ENCODE measurements at places on chromosomes 5 and 9.

DNA sequence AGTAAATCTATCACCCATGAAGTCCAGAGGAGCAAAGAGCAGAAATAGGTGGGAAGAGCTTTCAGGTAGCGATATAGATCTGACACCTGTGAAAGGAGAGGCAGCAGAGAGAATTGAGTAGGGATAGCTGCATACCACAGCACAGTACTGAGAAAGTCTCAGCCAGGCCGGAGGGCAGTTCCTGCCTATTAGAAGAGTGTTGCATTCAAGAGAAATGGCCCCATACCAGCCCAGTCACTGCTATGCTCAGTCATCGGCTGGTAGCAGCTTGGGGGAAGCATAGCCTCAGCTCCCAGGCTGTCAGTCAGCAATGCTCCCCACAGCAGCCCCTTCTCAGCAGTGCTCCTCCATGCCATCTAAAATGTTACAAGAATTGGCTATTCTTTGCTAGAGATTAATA is 285.1 kb upstream of the CDH6 start:
- DNase-seq: no peak

GRCh38 chr9:110040788-110041187 is 167.2 kb downstream of the C9orf152 start:
- DNase-seq: no peak

DNA sequence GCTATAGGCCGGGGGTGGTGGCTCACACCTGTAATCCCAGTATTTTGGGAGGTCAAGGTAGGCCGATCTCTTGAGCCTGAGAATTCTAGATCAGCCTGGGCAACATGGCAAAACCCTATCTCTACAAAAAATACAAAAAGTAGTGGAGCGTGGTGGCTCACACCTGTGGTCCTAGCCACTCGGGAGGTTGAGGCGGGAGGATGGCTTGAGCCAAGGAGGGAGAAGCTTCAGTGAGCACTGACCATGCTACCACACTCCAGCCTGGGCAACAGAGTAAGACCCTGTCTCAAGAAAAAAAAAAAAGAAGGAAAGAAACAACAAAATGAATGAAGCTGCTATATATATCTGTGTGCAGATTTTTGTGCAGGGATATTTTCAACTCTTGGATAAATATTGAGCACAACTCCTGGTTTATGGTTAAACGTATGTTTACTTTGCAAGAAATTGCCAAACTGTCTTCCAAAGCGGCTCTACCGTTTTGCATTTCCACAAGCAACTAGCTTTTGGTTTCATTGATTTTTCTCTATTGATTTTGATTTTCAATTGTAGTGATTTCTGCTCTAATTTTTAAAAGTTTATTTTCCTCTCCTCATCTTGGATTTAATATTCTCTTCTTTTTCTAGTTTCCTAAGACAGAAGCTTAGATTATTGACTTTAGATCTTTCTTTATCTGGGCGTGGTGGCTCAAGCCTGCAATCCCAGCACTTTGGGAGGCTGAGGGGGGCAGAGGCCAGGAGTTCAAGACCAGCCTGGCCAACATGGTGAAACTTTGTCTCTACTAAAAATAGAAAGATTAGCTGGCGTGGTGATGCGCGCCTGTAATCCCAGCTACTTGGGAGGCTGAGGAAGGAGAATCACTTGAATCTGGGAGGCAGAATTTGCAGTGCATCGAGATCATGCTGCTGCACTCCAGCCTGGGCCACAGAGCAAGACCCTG is 49.2 kb downstream of the SPIN1 start:
- DNase-seq: no peak

DNA sequence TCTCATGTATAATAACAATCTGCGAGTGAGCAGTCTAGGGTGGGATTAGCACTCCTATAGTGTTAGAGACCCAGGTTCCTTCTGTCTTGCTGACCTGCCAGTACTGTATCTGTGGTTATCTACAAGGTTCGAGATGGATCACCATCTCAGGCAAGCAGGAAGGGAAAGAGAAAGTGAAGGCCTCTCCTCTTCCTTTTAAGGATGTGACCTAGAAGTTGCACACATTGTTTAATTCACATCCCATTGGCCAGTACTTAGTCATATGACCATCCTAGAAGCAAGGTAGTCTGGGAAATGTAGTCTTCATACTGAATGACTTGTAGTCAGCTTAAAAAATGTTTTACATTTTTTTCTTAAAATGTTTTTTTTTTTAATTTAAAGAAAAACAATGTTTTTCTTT is 168.6 kb downstream of the CARTPT start:
- DNase-seq: no peak

DNA sequence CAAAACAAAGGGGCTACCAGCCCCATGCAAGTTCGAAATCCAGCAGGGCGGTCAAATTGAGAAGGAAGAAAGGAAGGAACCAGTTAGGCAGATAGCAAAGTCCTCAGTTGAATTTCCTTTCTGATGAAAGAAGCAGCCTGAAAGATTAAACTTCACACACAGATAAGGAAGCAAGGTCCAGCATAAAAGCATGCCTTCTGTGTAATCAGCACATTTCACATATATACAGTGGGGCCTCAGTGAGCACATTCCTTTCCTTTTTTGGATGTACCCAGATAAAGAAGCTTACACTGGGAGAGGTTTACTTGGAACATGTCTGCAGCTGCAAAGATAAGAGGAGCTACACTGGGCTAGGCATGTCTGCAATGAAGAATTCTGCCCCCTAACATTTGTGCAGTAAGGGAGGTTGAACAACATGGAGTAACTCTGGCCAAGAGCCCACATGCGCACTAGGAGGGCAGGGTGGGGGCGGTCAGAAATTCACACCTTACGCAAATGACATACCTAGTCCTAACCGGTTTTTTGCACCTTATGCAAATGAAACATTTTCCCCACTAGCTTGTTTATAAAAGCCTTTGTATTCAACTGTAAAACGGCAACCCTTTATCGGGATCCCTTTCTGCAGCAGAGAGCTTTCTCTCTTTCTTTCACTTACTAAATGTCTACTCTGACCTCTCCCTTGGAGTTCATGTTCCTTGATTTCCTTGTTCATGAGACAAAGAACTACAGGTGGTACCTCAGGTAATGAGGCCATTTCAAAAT is 149.7 kb upstream of the FBXL17 start:
- DNase-seq: no peak

- DNase-seq: no peak
Measured at GRCh38 chr9:128149001-128149701, at the start of gene LCN2. LCN2 (plus strand) TSS chr9:128149453; CDS start chr9:128149526, 73 bp downstream.

DNA sequence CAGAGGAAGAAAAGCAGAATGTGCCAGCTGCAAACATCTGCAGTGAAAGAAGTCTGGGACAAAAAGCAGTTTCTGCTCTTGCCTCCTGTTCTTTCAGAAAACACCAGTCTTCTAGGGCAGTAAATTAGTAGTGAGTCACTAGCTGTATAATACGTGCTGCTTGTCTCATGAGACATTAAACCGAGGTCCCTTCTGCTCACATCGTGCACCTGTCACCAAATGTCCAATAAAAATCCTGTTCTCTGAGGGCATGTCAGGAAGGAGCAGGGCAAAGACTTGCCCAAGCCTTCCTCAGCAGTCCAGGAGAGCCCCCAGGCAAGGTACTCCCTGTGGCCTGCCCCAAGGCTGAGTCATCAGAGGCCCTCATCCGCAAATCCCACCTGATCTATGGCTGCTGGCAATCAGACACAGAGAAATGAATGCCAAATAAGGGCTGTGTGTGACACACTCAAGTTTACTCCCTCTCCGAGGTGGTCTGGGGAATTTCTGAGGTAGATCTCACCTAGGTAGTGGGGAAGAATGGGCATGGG is 255.3 kb upstream of the SMARCA2 start:
- DNase-seq: no peak

DNA sequence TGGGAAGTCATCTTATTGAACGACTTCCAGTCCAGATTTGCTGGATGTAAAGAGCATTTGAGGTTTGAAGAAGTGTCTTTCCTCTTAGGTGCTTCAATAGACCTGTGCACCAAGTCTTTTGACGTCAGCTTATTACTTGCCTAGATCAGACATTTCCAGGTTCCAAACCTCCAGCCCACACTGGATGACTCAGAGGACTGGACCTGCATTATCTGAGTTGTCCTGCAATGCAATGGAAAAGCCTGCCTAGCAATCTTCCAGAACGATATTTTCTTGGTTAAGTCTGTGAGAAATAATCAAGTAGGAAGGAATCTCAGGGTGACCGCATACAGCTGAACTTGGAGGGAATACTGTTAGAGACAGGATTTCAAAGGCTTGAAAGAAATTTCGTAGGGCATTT is 147.2 kb upstream of the MOCS2 start:
- no peak for DNase-seq

- DNase-seq: no peak
Measured at GRCh38 chr5:144275329-144275728, 104.7 kb downstream of the KCTD16 start.

DNA sequence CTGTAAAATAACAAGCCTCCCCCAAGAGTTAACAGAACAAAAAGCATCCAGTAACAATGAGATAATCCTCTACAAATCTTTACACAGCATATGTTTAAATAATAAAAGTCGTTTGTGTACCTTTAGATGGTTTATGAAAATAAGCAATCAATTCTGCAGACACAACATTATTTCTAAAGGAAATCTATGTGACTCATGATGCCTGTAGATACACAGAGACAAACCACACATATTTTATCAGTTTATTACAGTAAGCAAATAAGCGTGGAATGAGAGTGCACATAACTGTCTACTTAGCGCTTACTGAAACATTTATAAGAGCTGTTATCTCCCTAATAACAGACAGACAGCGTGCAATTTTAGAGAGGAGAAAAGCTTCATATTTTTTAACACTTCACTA is 243.6 kb downstream of the AP3B1 start:
- no peak for DNase-seq

DNA sequence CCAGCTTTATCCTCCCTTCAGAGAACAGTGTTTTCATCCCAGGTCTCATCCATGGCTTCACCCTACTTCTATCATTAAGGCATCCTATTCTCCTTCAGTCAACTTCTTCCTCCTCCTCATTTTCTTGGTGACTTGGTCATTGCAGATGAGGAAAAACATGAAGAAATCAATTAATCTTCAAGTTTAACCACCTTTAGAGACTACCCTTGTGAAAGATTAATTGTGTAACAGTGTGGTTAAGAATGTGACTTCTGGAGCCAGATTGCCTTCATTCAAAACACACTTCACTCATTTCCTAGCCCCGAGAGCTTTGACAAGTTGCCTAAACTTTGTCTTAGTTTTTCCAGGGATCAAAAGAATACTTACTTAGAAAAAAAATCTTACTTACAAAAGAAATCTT is 110.0 kb downstream of the STK32A start:
- no peak for DNase-seq

DNA sequence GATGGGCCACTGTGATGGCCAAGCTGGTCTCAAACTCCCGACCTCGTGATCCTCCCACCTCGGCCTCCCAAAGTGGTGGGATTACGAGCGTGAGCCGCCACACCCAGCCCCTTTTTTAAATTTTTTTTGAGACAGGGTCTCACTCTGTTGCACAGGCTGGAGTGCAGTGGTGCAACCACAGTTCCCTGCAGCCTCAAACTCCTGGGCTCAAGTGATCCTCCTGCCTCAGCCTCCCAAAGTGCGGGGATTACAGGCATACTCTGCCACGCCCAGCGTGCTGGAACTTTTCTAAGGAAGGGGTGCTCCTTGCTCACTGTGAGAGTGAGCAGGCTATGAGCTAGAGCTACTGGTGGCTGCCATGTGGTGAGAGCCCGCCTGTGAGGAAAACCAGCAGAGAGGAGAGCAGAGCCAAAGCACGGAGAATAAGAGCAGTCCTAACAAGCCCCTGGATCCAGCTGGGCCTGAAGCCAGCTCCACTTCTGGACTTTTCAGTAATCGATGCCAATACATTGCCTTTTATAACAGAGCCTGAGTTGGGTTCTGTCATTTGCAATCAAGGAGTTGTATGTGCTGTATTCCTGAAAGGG is 75.5 kb upstream of the UNC5A start:
- no peak for DNase-seq

DNA sequence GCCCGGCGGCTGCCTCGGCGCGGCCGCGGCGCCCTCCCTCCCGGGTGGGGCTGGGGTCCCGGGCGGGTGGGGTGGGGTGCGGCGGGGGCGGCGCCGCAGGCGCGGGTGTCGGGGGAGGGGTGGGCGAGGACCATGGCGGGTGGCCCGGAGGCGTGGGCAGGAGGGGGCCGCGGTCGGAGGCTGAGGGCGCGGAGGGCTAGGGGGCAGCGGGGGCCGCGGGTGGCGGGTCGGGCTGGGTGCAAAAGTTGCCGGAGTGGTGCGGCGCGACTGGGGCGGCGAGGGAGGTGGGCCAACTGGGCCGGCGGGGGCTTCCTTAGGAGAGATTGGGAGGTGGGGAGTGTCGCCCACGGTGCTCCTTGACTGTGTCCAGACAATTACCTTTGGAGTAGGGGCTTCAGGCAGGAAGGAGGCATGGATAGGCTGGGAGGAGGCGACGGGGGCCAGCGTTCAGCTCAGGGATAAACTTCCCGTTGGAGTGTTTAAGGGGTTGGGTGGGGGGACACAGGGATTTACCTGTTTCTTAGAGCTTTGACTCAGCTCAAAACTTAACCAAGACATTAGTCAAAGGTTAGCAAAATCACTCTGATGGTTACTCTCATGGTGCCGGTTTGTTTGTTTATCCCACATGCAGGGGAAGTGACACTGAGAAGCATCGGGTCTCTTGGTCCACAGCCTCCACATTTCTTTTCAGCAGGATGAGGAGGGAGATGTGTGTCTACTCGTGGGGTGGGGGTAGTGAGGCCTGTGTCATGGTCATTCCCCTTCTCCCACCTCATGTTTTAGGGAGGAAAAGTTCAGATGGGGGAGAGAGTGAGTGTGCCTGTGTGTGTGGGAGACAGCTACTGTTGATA is 859 bp downstream of the CSNK1G3 start:
- DNase-seq: no peak

DNA sequence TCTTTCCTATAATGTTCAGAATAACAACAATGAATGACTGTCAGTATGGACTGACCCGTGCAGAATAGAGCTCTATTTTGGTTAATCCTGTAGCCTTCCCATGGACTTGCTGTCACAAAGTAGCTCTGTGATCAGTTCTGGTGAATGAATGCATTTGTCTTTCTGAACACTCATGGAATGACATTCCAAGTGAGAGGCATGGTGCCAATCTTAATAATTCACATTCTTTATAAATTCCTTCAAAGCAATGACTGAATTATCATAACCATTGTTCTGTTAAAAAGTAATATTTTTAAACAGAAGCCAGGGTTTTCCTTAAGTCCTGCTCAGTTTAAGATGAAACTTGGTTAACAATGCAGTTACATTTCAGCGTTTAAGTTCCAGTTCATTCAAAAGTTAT is 360.5 kb downstream of the ICE1 start:
- DNase-seq: no peak

DNA sequence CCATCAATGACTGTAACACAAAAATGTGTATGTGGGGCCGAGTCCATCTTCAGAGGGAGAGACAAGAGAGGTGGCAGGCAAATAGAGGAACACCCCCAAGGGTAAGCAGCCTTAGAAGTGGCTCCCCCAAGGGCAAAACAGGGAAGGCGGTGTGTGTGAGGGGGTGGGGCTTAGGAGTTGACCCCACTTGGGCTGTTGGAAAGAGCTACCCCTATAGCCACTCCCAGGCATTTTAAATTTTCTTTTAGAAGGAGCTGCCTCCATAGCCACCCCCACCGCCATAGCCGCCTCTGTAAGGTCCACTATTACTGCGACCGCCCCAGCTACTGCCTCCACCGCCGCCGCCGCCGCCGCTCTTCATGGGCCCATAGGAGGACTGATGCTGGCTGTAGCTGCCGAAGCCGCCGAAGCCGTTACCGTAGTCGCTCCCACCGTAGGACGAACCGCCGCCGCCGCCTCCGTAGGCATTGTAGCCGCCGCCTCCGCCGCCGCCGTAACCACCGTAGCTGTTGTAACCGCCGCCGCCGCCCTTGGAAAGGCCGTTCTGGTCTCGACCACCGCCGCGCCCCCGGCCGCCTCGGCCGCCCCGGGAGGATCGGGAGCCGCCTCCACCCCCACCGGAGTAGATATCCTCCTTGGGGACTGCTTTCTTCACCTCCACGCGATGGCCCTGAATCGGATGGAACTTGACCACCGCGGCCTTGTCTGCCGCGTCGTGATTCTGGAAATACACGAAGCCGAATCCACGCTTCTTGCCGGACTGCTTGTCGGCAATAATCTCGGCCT is 1.1 kb downstream of the HNRNPA0 start:
- DNase-seq: no peak
